ENCODE measurements at places on chromosomes 5 and 9.

GRCh38 chr5:110957934-110958333 lies 113.6 kb upstream of the TSLP start:
- no peak for DNase-seq

DNA sequence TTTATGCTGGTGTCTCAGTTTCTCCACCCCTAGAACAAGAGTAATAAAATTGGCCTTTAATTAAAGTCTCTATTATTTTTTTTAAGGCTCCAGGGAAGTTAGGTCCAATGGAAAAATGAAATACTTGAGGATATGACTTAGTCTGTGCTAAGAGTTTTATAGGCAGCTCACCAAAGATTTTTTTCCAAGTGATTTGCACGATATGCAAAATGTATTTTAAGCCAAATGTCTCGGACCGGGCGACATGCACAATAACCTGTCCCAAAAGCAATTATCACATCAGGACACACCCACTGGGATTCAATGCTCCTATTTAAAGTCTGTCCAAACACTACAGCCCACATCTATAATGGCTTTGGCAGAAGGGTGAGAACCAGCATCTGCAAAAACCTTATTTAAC lies 136.1 kb upstream of the ANKH start:
- DNase-seq = no peak

GRCh38 chr9:27157736-27158135 lies 48.7 kb downstream of the TEK start:
- DNase-seq = no peak

- no peak for DNase-seq
Observed at GRCh38 chr9:27784847-27785713, 211.8 kb upstream of the C9orf72 start.

DNA sequence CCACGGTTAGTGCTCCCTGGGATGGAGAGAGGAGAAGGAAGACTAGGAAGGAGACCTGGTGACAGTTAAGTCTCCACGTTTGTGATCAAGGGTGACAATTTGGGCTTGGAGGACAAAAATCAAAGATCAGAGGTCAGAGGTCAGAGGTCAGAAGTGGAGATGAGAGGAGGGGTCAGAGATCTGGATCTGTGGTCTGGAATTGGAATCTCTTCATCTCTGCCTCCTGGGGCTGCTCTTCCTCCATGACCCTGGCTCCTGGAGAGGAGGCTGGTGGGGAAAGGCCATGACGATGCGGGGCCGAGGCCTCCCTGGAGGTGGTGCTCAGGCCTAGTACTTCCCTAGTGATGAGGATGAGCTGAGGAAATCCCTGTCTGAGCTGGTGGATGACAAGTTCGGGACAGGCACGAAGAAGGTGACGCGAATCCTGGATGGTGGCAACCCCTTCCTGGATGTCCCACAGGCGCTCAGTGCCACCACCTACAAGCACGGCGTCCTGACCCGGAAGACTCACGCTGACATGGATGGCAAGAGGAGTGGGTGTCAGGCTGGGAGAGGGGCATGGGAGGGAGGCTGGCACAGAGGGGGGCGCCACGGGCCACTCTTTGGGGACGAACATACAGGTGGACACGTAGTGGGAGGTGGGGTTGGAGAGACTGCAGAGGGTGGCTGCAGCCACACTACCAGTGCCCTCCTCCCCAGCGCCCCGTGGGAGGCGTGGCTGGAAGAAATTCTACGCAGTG lies 41.0 kb downstream of the PSD2 start:
- peak; percentile 25 for DNase-seq

- DNase-seq = no peak
Observed at GRCh38 chr9:86731511-86732063, 215.7 kb downstream of the GAS1 start.

DNA sequence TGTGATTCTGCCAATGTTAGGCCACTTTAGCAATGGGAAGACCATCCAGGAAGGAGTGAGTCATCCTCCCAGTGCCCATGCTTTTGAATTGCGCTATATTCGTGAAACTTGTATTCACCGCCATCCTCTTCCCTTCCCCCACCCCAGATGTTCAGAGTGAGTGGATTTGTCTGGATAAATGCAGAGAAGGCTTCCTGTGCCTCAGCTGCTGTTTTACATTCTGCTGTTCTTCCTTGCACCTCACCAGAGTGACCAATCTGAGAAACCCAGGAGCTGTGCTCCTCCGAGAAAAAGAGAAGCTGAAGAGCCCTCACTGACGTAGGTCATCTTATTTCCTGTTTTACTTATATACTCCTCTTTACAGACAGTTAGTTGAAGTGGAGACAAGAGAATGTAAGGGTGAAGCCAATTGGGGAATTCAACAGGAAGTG lies 24.6 kb upstream of the SVEP1 start:
- DNase-seq = no peak

GRCh38 chr9:98202252-98202651 lies 9.8 kb upstream of the CORO2A start:
- DNase-seq = no peak

GRCh38 chr5:157761690-157762621 lies 18.4 kb downstream of the LSM11 start:
- no peak for DNase-seq

GRCh38 chr5:39175273-39175955 lies 43.9 kb downstream of the FYB1 start:
- DNase-seq = no peak

DNA sequence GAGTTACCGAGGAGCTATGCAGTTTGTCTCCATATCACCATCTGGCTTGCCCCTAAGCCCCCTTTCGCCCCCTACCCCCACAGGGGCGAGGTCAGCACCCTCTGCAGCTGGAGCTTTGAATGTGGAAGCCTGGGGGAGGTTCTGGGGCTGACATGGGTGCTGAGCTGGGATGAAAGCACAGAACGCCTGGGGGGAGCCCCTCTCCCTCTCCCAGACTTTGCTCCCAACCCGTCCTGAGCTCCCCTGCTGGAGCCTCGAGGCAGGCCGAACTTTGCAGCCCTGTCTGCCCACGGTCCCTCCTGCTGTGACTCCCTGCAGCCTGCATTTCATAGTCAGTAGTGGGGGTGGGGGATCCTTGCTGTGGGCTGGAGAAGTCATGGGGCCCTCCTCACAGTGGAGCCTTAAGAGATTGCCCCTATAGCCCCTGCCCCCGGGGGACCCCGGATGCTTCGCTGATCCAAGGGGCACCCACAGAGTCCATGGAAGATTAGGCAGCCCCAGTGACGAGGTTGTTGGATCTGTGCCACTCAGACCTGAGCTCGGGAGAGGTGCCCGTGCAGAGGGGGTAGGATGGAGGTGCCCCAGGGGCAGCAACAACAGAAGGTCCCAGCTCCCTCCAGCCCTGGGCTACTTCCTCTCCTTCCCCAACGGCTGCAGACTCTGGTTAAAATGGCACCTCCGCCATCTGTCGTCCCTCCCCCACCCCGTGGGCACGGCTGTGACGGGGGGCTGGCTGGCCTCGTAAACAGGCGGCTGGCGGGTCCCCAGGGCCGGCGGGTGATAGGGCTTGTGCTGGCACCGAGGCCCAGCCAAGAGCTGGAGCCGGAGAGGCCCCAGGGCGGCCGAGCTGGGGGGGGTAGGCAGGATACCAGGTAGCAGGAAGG lies 162.0 kb downstream of the C9orf50 start:
- DNase-seq = peak; percentile 49

DNA sequence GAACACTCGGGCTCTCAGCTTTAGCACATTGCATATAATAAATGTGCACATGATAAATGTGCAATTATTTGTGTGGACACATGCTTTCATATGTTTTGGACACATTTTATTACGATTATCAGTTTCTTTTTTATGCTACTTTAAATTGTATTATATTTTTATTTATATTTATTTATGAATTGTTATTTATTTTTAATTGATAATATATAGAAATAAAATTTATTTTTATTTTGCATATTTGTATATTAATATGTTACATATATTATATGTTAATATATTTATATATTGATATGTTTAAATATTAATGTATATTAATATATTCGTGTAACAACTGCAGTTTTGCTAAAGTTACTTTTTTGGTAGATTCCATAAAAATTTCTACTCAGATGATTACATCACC lies 454.8 kb upstream of the CDH10 start:
- DNase-seq = no peak

GRCh38 chr5:144332265-144332664 lies 161.6 kb downstream of the KCTD16 start:
- DNase-seq = no peak

- no peak for DNase-seq
Observed at GRCh38 chr9:118729981-118730380, 639.3 kb downstream of the BRINP1 start.

DNA sequence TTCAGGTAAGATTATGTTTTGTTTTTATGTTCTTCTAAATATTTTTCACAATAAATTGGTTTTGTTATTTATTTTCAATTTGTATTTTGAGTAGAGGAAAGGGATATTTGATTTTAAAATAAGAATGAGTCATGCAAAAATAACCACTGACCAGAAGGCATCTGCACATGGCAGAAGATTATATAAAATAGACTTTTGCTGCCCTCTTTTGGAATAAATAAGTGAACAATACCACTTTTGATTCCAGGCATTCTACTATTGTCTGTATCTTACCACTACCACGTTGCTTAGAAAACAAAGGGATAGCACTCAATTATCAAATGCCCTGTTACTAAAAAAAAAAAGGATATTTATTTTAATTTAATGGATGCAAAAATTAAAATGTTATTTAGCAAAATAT lies 227.3 kb upstream of the ITGA1 start:
- no peak for DNase-seq

- no peak for DNase-seq
Observed at GRCh38 chr5:34991486-34992238, 56.1 kb downstream of the AGXT2 start.

DNA sequence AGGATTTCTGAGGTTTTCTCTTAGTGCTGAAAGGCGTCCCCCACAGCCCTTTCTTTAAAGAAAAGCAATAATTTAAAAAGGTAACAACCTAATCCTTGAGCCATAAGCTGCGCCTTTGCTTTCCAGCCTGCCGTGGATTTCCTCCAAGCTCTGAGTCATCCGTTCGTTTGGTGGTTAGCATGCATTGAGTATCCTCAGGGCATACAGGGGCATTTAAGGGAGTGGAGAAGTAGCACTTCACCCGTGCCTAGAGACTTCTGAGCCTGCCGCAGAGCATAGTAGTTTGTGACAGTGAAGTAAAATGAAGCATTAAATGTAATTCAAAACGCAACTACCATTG lies 892 bp upstream of the TNC start:
- no peak for DNase-seq

DNA sequence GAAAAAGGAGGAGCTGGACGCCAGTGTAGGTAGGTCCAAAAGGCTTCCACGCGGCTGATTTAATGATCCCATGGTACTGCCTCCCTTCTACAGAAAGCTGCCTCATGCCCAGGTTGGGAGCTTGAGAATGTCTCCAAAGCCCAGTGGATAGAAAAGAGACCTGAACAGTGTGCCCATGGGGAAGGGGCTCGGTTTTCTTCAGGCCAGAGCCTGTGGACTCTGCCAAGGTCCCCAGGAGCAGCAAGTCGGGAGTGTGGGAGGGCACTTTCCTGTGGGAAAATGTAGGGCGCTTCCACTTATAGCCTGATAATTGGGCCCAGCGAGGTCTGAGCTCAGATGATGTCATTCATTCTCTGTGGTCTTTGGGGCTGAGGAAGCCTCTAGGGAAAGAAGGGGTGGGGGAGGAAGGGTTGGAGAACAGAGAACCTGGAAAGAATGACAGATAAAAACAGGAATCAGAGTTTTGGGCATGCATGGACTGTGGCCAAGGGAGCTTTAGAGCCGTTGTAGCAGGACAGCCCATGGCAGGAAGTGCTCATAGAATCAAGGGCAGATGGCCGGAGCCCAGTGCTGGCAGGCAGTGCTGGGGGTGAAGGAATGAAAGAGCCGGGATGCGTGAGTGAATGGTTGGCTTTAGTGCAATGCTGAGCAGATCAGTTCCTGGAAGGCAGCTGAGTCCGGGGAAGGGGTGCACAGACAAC lies 42.5 kb upstream of the SH3PXD2B start:
- no peak for DNase-seq

- DNase-seq = peak; percentile 70
Observed at GRCh38 chr5:139633295-139634027, 14.7 kb upstream of the CXXC5 start.

DNA sequence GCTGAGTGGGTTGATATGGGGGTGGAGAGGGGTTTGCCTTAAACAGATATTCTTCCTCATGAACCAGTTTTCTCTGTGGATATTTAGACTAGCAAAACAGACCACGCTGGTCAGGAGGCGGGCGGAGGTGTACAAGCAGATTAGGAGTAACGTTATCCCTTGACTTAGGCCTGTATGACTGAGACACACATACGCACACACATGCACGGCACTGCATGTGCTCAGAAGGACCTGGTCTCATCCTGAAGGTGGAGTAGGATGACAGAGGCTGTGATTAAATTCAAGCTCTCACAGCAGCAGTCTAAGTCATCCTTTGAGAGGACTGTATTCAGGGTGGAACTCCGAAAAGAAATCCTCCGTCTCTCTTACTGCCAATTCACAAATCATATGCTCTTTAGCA lies 209.7 kb downstream of the DIRAS2 start:
- DNase-seq = no peak

- DNase-seq = no peak
Observed at GRCh38 chr9:14071484-14071883, 242.5 kb downstream of the NFIB start.

- no peak for DNase-seq
Observed at GRCh38 chr9:75461183-75461582, 372.9 kb downstream of the OSTF1 start.

DNA sequence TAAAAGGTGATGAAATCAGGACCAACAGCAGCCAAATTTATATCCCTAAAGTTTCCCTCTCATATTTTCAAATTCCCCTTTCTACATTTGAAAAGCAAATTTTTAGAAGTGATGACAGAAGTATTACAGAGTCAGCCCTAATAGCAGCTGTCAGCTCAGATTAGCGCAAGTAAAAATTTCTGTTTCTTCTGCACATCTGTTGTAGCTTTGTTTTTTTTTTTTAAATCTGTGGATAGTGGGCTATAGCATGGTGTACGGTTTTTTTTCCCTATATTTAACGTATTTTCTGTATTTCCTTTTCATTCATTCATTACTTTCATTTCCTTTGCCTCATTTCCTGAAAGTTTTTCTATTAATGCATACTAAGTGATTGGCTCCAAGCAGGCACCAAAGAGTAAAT lies 99.1 kb downstream of the MACIR start:
- DNase-seq = no peak

GRCh38 chr5:68771732-68772131 lies 322.1 kb upstream of the SLC30A5 start:
- DNase-seq = no peak

GRCh38 chr9:90102292-90102901 lies 497.6 kb downstream of the GADD45G start:
- DNase-seq = peak; percentile 67

GRCh38 chr5:82107267-82107666 lies 135.4 kb downstream of the ATG10 start:
- DNase-seq = no peak

GRCh38 chr9:101232405-101232977 lies 152.3 kb downstream of the BAAT start:
- no peak for DNase-seq

- no peak for DNase-seq
Observed at GRCh38 chr9:134489621-134490408, 151.8 kb upstream of the COL5A1 start.

- DNase-seq = no peak
Observed at GRCh38 chr9:34547960-34548611, 25.3 kb upstream of the ENHO start.

- DNase-seq = peak; percentile 25
Observed at GRCh38 chr9:135588886-135589595, 27.5 kb downstream of the PAEP start.

- no peak for DNase-seq
Observed at GRCh38 chr5:94793816-94794198, 175.3 kb downstream of the SLF1 start.

- no peak for DNase-seq
Observed at GRCh38 chr9:133684121-133684935, 48.2 kb downstream of the DBH start.

- DNase-seq = peak; percentile 24
Observed at GRCh38 chr9:127179633-127180441, 57.4 kb upstream of the ANGPTL2 start.

Data from activated CD4-positive, CD25-positive, alpha-beta regulatory T cell treated with anti-CD3 and anti-CD28 coated beads, Interleukin-2, amount 50 U/mL, for 72 hours (primary cell).